M059J (cell line): ENCODE measurements at places on chromosomes 5 and 9. TPM values are rescaled to one million over a fixed set of nuclear protein-coding genes. Genes with fewer than 3 reads are reported as not detected.

DNA sequence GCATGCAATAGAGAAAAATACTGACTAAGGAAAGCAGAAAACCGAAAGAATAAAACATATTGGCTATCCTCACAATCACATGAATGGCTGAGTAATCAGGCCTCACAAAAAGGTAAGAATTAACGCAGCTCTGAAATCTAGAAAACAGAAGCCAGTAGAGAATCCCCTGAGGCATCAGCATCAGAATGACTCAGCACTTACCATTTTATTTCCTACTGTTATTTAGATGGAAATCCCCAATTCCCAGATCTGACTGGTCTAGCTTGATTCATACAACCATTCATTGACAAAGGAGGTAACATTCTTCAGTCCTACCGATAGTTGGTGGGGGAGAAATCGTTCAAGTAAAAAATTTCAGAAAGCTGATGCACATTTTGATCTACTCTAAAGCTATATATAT is 1408.4 kb upstream of the WWC1 start:
- DNase-seq, result peak; percentile 84

GRCh38 chr5:26339576-26339975 is 698.8 kb downstream of the CDH9 start:
- DNase-seq, result no peak

- peak; percentile 20 for DNase-seq
Measured at GRCh38 chr5:110038297-110038997, 348.7 kb downstream of the MAN2A1 start.

DNA sequence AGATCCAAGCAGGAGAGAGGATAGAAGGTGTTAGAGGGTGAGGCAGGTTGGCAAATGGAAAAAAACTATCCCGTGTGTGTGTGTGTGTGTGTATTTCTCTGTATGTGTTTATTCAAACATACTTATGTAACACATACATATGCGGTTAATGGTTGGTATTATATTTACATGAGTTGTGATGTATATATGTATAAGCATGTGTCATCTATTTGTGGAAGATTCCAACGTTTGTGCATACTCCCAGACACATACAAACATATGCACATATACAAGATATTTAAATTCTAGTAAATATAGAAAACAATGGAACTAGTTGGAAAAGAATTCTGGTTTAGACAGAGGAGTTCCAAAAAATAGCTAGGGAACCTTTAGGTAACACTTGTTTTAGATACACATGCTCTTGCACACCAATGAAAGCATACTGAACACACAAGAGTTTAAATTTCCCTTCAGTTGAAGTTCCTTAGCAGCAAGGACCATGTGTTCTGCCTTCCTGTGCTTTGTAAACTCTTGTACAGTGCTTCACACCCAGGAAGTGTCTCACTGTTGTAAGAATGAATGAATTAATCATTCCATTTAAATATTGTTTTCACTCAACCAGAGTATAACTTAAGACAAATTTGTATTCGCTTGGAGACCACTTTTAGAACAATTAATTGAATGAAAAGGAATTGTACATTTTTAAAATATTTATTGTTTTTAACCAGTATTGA is 257.8 kb downstream of the FER start:
- DNase-seq, result no peak

- no peak for DNase-seq
Measured at GRCh38 chr5:135859641-135860040, 25.2 kb downstream of the SLC25A48 start.

DNA sequence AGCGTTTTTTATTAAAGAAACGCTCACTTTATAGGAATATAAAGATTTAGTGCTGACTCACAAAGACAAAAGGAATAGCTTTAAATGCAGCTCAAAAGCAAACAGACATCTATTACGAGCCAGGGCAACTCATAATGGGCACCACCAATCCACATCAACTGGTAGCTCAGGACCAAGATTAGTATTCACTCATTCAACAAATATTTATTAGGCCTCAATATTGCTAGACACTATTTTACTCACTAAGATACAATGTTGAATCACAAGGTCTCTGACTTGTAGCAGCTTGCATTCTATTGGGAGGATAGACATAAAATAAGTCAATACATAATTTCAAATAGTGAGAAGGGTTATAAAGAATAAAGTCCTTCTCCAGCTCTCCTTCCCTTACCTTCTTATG is 8.0 kb upstream of the MAN2A1 start:
- no peak for DNase-seq

DNA sequence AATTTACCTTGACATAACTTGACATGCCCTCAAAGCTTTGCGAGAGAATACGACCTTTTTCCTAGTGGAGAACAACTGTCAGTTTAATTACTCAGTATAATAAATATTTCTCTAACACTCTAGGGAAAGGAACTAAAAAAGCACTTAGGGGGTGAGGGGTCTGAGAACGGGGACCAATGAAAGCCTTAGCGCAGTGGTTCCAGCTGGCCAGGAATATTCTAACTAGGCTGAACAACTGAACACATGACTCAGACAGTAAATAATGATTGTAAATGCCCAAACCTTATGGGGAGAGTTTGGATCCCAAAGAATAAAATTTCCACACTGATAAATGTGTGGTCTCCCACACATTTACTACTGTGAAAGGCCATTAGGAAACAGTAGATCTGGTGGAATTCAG is 14.9 kb downstream of the MYO10 start:
- peak; percentile 17 for DNase-seq

DNA sequence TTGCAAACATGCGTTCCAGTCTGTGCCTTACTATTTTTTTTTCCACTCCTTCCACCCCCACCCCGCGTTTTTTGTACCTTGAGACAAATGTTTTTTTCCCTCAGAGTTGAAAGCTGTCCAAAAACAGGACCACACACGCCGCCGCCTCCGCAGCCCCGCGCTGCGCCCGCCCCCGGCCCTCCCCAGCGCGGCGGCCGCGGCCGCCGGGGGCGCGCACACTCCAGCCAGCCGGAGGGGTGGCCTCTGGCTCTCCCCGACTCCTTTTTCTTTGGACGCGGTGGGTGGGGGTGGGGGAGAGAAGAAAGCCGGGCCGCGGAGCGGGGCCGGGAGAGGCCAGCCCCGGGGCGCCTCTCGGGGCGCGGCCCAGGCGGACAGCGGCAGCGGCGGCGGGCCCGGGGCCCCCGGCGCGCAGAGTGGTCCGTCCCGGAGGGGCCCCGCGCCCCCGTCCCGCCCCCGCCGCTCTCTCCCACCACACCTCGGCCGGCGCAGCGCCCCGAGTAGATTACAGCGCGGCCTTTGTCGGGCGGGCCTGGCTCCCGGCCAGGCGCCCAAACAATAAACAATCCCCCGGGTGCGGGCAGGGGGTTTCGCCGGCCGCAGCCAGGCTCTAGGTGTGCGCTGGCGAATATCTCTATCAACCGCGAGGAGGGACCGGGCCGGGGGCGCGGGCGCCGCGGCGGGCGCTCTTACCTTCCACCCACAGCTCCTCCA is 10.9 kb downstream of the PTCH1 start:
- DNase-seq, result peak; percentile 55

DNA sequence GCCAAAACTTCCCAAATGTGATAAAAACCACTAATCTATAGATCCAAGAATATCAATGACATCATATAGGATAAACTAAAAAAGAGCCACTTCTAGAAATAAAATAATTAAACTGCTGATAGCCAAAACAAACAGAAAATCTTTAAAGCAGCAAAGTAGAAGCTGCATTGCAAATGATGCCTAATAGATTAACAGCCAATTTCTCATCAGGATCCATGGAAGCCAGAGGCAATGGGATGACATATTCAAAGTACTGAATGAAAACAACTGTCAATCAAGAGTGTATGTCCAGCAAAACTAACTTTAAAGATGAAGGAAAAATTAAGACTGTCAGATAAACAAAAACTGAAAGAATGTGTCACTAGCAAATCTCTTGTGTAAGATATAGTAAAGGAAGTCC is 224.8 kb downstream of the PSAT1 start:
- DNase-seq, result no peak

- no peak for DNase-seq
Measured at GRCh38 chr9:111953444-111953843, 56.8 kb downstream of the UGCG start.

DNA sequence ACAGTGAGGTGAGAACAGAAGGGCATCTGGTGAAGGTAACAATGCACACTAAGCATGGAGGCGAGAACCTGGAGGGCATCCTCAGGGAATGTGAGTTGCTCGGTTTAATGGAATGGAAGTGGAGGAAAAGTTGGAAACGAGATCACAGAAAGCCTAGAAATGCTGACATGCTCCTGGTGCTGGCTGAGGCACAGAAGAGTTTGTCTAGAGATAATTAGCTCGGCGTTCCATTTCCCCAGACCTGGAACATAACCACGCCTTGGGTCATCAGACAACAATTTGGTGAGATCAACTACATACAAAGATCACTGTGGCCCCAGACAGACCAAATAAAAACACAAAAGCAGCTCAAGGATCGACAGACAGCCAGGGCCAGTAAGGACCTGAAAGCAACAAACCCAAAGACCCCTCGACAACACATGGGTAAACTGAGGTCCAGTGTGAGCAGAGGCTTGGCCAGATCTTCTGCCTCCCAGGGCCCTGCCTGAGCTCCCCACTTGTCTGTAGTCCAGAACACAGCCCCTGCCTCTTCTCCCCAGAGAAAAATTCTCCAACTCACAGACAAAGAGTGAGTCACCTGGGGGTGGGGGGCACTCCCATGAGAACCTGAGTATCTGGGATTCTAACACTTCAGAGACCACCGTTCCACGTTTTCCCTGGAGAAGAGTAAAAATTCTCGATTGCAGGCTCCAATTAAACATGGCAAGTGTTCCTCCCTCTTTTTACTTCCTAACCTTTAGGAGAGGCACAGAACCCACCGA is 52.5 kb downstream of the SHB start:
- peak; percentile 88 for DNase-seq

- DNase-seq, result no peak
Measured at GRCh38 chr5:171263181-171263580, 45.9 kb upstream of the TLX3 start.

GRCh38 chr9:27712806-27713205 is 139.5 kb upstream of the C9orf72 start:
- DNase-seq, result no peak

- peak; percentile 24 for DNase-seq
Measured at GRCh38 chr5:74598731-74599130, 41.8 kb downstream of the ENC1 start.

- no peak for DNase-seq
Measured at GRCh38 chr9:35556776-35557175, 48.3 kb upstream of the TESK1 start.

DNA sequence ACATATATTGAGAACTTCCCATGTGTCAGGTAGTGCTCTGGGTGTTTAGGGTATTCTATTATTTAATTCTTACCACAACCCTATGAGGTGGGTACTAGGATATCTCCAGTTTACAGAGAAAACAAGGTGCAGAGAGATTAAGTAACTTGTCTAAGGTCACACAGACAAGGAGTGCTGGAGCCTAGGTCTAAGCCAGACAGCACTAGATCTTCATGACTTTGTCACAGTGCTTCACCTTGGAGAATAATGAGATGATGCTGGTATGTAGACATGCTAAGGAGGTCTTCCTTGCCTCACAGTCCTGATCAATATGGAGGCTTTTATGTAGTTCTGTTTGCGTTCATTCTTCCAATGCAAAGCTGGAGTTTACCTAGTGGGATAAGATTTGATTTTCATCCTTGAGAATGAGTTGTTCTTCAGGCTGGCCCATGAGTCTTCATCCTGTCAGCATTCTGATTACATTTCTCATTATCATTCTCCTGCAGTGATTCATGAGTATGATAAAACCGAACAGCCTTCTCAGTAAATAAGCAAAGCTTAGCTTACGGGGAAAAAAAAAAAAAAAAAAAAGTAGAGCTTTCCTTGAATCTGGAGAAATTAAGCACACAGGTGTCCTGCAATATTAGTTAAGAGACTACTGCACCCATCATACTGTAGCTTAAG is 176.3 kb downstream of the C9orf152 start:
- peak; percentile 92 for DNase-seq

GRCh38 chr9:134766587-134766986 is 114.0 kb upstream of the FCN2 start:
- no peak for DNase-seq

DNA sequence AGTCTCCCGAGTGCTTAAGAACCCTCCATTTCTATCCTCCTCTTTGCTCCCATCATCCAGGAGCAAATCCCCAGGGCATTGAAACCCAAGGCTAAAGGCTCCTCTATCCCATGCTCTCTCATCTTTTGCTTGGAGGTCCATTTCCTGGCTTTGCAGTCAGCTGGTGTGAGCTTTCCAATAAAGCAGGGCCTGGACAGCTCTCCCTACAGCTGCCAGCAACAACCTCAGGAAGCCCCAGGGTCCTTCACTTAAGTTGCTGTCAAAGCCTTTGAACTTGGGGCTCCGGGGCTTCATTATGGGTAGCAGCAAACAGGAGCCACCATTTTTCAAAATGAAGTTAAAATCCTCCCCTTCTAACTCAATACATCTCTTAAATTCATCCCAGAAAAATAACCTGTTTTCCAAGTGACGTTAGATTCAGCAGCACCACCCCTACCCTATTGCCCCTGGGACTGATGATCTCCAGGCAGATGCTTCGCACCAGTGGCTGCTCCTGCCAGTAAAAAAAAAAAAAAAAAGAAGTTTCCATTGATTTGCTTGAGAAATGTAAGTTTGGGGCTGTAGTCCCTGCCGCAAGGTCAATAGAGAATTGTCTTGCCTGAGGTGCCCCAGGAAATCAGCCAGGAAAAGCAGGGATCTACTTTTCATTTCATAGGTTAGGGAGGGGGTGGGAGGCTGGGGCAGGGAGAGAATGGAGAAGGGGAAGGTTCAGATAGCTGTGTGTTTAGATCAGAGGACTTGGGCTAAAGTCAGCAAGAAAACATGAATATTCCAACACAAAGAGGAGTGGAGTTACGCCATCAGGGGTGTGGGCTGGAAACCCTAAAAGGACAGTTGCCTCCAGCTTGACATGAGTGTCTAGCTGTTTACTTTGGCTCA is 83.8 kb upstream of the IL6ST start:
- DNase-seq, result no peak

GRCh38 chr9:16314476-16314875 is 556.0 kb downstream of the BNC2 start:
- no peak for DNase-seq

- no peak for DNase-seq
Measured at GRCh38 chr9:2879803-2880202, 35.9 kb upstream of the PUM3 start.

- peak; percentile 45 for DNase-seq
Measured at GRCh38 chr9:132027752-132028663, 51.7 kb downstream of the MED27 start.

ECM2 gene
- 0.47 and 1.0 TPM in 2 replicates for total RNA-seq

LRRTM2 gene
- total RNA-seq, result not detected in 2 replicates

NME5 gene
- 0.25 and 1.8 TPM in 2 replicates for total RNA-seq

SREK1 gene
- total RNA-seq, result 14.6 and 20.1 TPM in 2 replicates

PCA3 gene
- total RNA-seq, result not detected in 2 replicates

DDX4 gene
- total RNA-seq, result not detected in 2 replicates

SPAAR gene
- total RNA-seq, result not detected in 2 replicates
